ENCODE measurements at places on chromosomes 5 and 9. TPM values are rescaled to one million over a fixed set of nuclear protein-coding genes. Genes with fewer than 3 reads are reported as not detected.

Gene CCDC183
- 4.9 TPM for polyA plus RNA-seq

GRCh38 chr9:84819491-84819991, 150.0 kb downstream of the NTRK2 start:
- DNase-seq = no peak

- no peak for DNase-seq
These were observed 27.5 kb downstream of the PAEP start for GRCh38 chr9:135588886-135589595.

DNA sequence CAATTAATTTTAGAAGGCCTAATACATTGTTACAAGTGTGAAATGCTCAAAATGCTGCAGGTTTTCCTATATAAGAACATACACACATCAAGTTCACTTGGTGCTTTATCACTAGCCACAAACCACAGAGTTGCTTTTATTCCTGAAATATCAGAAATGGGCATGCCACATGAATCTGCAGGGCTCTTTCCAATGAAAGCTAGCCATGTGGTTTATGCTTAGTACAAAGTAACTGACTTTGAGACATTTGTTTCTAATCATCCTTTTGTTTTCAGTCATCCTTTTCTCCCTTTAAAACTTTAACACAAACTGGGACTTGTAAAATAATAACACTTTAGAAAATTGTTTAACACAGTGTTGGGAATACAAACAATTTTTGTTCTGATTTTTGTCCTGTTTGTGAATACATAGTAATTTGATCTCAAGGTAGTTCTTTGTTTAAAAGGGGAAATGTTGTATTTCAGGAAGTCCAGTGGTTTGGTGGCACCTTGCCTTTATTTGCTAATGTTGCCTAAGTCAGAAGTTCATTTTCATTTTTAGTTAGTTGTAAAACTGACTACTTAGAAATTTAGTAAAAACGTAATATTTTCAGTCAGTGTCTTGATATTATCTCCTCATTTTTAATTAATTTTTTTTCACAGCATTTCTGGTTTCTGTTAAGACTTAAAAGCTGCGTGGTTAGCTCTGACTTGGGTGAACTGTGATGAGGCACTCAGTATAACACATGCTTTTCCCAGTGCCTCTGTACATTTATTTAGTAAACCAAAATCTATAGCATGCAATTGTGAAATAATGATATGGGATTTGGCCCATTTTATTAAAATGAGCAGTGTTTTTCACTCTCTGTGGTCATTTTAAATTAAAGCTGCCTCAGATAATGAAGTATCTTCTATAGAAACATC, 18.6 kb downstream of the PRDM6 start:
- no peak for DNase-seq

DNA sequence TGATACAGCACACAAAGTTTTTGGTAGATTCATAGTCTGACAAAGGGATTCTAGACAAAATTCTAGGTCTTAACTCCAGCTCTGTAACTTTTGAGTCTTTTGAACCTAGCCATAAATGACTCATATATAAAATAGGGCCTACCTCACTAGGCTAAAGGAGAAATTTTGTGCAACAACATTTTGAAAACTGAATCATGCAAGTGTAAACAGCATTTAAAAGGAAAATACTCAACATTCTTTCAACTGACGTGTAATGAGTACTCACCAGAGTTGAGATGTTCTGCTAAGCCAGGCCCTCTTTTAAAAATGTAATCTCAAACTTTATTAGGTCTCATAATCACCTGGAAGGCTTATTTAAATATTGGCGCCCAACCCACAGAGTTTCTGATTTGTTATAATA, 113.2 kb downstream of the STK32A start:
- no peak for DNase-seq

GRCh38 chr9:2378266-2378665, 243.3 kb upstream of the VLDLR start:
- DNase-seq = no peak

DNA sequence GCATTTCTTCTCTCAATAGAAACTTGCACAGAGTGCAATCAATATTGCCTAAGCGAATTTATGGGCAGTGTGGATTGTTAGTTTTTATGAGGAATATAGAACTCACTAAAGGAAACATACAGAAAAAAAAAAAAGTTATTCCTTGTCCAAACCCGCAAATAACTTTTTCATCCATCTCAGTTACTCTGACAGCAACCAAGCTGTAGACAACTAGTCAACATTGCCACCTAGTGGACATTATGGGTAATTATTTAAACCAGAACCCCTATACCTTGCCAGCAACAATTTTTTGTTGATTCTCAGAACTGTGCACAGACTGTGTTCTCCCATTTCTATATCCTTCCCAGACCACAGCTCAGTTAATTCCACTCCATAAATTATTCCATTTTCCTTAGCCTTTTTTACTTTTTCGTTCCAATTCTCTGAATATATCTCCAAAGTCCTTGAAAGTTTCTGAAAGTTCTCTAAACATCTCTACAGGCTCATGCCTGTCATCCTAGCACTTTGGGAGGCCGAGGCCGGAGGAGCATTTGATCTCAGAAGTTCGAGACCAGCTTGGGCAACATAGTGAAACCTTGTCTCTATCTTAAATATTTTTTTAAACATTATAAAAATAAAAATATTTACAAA, 2.6 kb upstream of the AFAP1L1 start:
- no peak for DNase-seq

DNA sequence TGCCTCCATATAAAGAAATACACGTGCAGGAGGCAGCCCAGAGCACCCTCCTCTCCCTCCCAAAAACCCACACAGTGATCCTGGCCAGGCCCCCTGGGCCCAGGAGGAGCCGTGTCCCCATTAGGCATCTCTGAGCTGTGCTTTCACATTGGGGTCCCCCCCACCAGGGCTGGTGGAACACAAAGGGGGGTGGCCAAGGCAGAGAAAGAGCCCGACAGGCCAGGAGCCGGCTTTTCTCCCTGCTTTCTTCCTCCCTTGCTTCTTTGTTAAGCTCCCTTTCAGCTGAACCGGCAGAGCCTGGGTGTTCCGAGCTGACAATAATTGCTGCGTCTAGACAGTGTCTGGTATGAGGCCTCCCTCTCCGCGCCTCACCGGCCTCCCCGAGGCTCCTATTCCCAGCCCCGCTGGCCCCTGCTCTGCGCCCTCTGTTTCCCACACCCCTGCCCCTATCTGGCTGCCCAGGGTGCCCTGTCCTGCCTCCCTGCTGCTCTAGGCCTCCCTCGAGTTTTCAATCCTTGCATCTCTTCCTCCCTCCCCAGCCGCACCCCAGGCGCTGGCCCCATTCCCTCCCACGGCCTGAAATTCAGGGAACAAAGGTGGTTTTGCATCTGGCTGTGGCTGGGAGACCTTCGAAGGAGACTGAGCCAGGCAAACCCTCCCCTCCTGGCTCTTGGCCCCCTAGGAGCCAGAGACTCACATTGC, 120.6 kb downstream of the C9orf50 start:
- no peak for DNase-seq

DNA sequence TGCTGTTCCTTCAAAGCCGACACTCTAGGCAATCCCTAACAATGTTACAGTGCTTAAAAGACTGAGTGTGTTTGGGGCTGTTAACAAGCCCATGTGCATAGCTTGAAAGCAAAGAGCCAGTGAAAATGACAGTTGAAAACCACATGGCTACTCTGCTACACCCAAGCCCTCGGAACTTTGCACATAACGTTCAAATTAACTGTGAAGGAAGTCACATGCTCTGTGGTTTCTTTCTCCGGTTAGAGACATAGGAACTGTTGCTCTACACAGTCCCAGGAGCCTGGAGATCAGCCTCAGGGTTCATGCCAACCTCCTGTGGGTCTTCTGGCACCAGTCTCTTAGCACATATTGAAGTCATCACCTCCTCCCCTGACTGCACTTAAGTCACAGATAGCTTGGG, 51.1 kb downstream of the C9orf152 start:
- DNase-seq = no peak

DNA sequence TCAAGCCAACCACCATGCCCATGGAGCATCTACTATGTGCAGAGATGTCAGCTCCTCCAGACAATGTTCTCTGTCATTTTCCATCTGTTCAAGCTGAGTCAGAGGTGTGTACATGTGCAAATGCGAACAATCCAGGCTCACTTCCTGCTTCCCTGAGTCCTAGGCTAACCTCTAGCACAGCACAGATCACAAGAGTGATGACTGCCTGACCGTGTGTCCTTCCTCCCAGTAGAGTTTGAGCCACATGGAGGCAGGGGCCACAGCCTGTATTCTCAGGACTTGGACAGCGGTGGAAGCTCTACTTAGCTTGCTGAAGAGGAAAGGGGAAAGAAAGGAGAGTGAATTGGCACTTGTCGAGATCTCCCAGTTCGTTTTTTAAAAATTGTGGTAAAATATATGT, 87.2 kb downstream of the KCNIP1 start:
- DNase-seq = no peak

GRCh38 chr9:124295159-124295794, 37.5 kb downstream of the NEK6 start:
- no peak for DNase-seq

DNA sequence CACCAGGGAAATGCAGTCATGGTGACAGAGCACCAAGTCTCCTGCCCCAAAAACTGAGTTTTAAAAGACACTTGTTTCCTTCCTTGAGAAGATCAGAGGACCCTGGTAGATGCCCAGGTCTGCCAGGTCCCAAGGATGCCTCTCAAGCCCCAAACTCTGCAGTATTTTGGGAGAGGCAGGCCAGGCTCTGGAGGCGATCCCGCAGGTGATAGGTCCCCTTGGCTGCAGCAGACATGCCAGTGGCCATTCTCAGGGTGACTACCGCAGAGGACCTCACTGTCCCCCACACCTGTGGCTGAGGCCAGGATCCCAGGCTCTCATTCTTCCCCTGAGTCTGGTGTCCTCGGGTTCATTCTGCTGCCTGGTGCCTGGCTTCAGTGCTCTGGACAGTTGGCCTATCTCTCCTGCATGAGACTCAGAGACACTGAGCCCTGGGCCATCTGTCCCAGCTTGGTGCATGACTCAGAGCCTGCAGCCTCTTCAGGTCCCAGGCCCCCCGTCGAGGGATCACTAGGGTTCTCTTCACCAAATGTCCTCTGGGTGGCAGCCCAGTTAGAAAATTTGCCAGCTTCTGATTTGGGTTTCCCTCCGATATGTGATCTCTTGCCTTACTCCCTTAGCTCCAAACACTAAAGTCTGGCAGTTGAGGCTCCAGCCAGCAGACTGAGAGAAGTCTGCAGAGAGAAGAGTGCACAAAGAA, 59.7 kb upstream of the GARNL3 start:
- DNase-seq = no peak

All from right renal pelvis (tissue), 4 donors.